ENCODE measurements at places on chromosomes 7 and 10.

- no peak for DNase-seq
These were observed 27.9 kb downstream of the MTURN start for GRCh38 chr7:30162622-30163124.

DNA sequence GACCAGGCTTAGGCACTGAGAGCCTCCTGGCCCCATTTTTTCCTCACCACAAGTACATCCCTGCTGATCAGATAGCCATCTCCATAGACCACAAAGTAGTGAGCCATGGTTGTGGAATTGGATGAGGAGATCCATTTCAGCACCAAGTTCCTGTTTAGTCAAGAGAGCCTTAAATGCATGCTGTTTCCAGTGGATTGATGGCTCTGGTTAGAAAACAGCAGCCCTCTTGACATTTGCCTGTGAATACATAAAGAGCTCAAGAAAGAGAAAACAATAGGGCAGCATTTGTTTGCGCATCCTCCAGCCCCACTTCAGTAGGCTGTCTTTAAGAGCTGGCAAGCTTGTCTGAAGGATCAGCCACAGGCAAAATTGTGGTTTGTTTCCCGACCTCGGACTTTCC lies 251.2 kb downstream of the POU6F2 start:
- no peak for DNase-seq

- no peak for DNase-seq
These were observed 182.5 kb downstream of the BAMBI start for GRCh38 chr10:28859791-28860190.

GRCh38 chr10:70459061-70459773 lies 17.7 kb upstream of the NODAL start:
- DNase-seq, result no peak

DNA sequence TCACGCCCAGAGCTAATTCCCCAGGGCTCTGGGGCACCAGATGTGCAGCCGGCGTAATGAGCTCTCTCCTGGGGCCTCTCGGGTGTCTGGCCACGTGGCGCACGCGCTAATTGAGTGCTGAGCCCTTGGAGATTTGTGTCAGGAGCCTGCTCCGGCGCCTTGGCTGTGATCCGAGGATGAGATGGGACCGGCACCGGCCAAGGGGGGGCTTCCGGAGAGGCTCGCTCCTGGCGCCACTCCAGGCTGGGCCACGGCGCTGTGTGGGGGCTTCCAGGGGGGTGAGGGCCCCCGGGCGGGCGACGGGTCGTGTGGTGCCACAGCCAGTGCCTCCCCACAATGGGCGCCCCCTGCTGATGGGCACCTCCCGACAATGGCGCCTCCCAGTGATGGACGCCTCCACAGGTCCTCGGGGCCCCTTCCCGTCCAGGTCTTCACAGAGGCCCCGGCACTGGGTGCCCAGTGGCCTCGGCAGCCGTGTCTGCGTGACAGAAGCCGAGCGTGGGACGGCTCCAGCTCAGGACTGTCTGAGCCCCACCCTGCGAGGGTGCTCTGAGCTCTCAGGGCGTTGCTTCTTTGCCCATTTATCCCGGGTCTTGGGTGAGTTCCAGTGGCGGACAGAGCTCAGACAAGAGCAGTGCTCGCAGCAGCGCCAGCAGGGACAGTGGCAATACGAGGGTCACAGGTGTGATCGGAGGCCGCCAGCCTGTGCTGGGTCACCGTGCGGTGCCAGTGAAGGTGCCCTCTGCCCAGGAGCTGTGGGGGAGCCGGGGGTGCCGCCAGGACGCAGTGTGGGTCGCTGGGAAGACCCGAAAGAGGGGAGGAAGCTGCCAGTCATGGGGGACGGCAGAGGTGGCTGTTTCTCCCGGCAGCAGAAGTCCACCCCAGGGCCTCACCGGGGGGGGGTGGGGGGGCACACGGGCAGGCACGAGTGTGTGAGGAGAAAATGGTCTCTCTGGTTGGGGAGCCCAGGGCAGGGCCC lies 8.2 kb upstream of the NKX6-2 start:
- no peak for DNase-seq

- no peak for DNase-seq
These were observed 124.4 kb upstream of the SP8 start for GRCh38 chr7:20911081-20911480.

DNA sequence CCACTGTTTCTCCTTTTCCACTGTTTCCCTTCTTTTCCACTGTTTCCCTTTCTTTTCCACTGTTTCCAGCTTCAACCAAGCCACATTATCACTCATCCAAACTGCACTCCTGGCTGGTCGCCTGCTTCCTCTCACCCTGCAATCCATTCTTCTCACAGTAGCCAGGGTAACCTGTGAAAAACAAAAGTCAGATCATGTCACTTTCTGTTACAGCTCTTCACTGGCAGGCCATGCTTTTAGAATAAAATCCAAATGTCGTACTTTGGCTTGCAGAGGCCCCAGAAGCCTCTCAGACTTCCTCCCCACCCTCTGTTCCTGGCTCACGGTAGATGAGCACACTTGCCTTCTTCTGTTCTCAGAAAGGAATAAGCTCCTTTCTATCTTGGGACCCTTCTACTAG lies 33.9 kb downstream of the STARD3NL start:
- DNase-seq, result no peak

GRCh38 chr7:63899691-63900393 lies 98.8 kb upstream of the ZNF722 start:
- DNase-seq, result peak; percentile 76

- no peak for DNase-seq
These were observed 11.2 kb downstream of the KPNA7 start for GRCh38 chr7:99196536-99197258.

GRCh38 chr7:129427526-129428045 lies 6.6 kb upstream of the STRIP2 start:
- DNase-seq, result no peak

GRCh38 chr10:127148933-127149220 lies 47.5 kb downstream of the INSYN2A start:
- DNase-seq, result no peak

DNA sequence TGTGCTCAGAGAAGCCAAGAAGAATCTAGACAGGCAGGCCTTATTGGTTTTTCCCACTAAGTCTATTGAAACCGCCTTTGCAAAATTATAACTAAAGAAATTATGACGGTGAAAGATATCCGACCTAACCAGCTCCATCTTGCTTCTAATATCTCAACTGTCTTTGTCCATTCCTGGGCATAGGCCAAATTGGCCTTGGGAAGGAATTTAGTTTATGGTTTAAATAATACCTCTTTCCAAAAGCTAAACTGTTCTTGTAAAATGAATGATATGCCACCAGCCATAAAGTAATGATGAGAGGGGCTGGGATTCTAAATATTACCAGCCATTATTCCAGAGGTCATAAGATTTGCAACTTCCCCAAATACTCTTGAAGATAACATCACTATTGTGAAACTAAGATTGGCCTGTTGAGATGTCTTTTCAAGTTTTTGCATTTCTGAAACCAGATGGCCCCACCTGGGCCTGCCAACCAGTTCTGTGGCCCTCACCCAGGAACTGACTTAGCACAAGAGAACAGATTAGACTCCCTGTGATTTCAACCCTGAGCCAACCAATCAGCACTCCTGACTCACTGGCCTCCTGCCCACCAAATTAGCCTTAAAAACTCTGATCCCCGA lies 41.2 kb upstream of the SLC35G1 start:
- no peak for DNase-seq

DNA sequence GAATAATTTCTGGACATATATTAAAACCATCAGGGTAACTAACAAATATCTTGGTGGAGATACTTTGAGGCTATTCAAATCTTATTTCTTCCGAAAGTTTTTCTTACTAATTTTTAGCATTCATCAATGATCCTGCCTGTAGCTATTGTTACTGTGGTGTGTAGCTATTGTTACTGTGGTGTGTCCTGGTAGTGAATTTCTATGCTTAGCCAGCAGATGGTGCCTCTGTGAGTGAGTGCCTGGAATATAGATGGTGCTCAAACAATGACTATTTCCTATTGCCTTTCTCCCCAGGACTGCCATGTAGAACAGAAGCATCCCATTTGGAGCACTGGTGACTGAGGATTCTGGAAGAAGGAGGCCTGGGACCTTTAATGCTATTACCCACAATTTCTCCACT lies 245.7 kb downstream of the CCSER2 start:
- DNase-seq, result no peak

DNA sequence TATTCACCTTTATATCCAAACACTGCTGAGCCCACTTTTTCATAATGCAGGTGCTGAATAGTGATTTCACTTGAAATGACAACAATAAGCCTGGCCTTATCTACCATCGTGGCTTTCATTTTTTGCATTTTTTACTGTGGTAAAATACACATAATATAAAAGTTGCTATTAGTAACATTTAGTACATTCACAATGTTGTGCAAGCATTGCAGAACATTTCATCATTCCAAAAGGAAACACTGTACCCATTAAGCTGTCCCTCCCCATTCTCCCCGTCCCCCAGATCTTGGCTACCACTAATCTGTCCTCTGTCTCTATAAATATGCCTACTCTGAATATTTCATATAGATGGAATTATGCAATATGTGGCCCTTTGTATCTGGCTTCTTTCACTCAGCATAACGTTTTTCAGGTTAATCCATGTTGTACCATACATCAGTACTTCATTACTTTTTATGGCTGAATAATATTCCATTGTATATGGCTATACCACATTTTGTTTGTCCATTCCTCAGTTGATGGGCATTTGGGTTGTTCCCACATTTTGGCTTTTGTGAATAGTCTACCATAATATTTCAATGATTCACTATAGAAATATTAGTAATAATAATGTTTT lies 68.5 kb upstream of the ARID5B start:
- no peak for DNase-seq

GRCh38 chr10:35884657-35885071 lies 242.6 kb upstream of the FZD8 start:
- DNase-seq, result no peak

- no peak for DNase-seq
These were observed 20.8 kb downstream of the VSIR start for GRCh38 chr10:71752391-71753090.

DNA sequence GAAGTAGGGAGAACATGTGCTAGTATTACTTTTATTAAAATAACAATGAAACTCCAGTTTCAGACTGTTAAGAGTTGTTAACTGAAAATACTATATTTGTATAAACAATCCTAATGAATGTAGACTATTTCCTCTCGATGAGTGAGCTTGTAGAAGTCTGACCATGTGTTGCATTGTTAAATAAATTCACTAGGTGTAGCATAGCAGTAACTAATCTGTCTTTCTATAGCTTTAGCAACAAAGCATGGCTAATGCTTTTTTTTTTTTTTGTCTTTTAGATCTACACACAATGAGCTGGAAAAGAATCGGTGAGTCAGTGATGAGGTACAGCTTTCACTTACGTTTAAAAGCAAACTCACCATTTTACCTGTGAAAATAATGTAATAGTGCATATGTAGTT lies 37.1 kb downstream of the MXI1 start:
- DNase-seq, result no peak

- no peak for DNase-seq
These were observed 84.5 kb downstream of the DPY19L1 start for GRCh38 chr7:34952822-34953221.

DNA sequence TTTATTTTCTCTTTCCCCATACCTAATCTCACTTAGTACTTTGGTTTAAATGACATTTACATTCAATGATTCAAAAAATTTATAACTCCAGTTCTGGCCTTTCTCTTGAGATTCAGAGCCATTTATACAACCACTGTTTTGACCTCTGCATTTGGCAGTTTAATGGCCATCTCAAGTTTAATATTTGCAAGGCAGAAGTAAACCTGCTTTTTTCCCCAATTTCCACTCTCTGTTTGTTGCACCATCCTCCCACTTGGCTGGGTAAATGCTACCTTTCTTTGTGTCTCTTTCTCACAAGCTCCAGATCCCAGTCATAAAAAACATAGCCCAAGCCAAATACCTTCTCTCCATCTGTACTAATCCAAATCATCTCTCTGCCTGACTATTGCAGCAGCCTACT lies 315.2 kb upstream of the MTPN start:
- DNase-seq, result no peak

DNA sequence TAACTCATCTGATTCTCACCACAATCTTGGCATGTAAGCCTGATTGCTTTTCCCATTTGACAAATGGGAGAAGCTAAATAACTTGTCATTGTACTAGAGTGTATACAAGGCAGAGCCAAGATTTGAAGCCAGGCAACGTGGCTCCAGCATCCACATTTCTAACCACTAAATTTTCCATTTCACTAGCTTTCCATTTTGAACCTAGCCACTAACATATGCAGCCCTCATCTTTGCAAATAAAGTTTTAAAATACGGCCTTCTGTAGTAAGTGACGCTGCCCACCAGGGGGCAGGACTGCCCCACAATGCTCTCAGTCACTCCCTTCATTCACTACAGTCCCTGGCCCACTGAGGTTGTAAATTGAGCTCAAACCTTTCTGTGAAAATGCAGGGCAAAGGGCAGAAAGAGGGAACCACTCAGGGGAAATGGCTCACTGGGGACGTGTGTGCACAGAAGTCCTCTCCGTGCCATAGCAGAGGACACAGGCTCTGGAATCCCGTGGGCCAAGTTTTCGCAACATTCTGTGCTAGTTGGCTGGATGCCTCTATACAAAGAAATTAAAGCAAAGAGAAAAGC lies 315.7 kb downstream of the TNS3 start:
- no peak for DNase-seq

DNA sequence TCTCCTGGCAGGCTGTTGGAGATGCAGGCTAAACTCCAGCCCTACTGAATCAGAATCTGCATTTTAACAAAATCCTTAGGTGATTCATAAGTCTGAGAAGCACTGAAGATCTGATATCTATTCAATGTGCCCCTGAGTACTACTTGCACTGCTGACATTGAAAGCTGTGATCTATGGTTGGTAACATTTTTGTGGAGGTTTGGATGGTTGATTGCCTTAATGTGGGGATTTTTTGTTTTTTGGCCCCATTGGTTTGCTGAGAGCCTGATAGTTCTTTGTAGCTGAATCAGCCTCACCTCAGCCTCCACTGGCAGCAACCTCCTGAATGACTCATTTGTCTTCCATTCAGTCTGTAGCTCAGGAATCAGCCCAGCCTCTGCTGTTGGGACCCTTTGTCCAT lies 14.7 kb upstream of the LRRN3 start:
- DNase-seq, result no peak

DNA sequence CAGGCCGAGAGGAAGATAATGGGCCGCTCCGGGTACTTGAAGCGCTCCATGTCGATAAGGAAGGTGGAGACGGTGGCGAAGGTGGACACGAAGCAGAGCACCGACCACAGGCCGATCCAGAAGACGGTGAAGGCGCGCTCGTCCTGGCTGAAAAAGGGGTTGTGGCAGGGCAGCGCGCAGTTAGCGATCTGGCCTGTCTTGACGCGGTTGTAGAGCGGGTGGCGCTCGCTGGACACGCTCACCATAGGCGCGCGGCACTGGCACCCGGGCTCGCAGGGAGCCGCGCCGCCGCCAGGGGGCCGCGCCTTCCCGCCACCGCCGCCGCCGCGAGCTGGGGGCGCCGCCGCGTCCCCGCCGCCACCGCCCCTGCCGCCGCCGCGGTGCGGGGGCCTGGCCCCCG lies 1.6 kb downstream of the FZD8 start:
- DNase-seq, result peak; percentile 46

DNA sequence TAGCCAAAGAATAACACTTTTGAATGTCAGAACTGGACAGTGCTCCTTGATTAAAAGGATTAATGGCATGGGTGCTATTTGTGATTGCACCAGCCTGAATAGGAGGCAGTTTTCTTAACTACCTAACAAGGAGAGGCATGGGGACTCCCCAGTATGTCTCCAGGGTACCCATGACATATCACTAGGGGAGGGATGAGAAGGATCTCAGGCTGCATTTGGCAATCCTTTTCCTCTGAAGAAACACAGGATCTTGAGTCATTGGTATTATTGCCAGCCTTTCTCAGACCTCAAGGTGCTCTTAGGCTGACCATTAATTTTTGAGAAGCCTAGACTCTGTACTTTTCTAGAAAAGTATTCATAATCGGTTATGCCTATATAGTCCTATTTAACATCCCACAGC lies 77.5 kb upstream of the NPVF start:
- no peak for DNase-seq
